Fibroblast of the conjunctiva (primary cell): ENCODE measurements at places on chromosomes 4 and X.

DNA sequence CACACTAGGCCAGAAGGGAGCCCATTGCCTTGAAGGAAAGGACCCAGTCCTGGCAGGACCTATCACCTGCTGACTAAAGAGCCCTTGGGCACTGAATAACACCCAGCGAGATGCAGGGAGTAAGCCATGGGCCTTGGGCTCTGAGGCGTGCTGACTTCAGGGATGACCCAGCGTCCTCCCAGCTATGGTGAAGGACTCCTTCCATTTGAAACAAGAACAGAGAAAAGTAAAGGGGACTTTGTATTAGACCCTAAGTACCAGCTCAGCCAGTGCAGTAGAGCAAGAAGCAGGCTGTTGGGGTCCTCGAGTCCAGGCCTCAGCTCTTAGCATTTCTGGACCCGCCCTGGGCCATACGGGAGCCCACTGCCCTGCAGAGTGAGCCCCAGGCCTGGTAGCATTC is 5.1 kb downstream of the ETDA start:
- DNase-seq, result no peak

DNA sequence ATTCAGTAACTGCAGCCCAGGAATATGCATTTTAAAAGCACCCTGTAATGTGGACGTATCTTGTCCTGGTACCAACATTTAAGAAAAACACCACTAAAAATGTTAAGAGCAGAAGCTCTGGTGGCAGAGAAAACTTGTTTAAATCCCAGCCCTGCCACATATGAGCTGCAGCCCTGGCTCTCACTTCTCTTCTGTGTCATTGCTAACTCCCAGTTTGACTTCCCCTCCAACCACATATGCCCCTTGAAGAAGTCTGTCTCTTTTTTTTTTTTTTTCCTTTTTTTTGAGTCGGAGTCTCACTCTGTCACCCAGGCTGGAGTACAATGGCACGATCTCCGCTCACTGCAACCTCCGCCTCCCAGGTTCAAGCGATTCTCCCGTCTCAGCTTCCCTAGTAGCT is 14.8 kb downstream of the LHFPL1 start:
- no peak for DNase-seq

DNA sequence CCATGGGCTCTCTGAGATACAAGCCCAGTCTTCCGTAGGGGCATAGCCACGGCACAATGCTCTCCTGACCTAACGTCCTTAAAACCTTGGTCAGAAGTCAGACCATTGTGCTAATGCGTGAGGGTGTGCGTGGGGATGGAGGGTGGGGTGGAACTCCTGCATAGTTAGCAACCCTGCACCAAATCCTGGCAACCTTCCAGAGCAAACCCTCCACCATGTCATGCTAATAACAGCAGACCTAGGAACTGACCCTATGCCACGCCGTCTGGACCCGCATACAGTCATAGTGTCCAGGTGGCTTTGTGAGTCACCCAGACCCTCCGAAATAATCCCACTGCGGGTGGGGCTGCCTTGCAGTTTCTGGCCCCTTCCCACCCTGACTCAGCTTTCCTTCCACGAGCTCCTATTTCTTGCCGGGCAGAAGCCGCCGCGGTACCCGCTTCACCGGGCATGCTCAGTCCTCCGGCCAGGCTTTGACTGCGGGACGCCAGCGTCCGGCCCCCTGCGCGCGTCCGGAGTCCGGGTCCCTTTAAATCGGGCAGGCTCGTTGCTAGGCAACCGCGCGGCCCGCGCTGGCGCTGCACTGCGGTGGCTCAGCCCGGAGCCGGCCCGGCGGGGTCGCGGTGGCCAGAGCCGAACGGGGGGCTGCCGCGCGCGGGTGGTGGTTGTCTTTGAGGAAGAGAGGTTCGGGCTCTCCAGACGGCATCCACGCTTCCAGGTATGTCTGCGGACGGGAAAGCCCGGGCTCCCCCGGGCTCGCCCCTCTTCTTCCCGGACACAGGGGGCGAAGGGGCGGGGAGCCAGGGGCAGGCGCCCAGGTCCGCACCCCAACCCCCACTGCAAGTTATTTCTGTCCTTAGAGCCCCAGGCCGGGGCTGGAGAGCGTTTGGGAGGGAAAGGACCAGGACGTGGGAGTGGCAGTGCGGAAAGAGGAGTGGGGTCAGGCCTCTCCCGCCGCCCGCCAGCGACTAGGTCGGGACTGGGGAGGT is at the start of gene CCDC160:
TSS of gene CCDC160 (plus strand) at position 557 of the 989 bp plus-strand sequence. CDS start 7,619 bp downstream, outside the sequence.
- peak; percentile 9 for DNase-seq

DNA sequence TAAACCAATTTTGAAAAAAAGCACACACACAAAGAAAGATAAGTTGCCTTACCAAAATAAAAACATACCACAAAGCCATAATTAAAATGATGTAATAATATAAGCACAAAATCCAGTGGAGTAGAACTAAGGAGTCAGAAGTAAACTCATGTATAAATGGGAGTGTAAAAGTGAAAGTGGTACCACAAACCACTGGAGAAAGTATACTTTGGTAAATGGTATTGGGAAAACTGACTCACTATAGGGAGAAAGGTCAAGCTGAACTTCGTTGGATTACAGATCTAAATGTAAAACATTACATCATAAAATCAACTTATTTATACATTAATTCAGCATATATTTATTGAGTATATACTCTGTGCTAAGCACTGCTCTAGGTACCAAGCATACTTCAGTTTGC is 46.3 kb upstream of the HHIP start:
- peak; percentile 16 for DNase-seq

GRCh38 chr4:169627307-169627706 is 6.9 kb downstream of the CLCN3 start:
- no peak for DNase-seq
